Pancreas (tissue), 10 donors: ENCODE measurements at places on chromosomes 5 and 9. TPM values are rescaled to one million over a fixed set of nuclear protein-coding genes. Genes with fewer than 3 reads are reported as not detected.

DNA sequence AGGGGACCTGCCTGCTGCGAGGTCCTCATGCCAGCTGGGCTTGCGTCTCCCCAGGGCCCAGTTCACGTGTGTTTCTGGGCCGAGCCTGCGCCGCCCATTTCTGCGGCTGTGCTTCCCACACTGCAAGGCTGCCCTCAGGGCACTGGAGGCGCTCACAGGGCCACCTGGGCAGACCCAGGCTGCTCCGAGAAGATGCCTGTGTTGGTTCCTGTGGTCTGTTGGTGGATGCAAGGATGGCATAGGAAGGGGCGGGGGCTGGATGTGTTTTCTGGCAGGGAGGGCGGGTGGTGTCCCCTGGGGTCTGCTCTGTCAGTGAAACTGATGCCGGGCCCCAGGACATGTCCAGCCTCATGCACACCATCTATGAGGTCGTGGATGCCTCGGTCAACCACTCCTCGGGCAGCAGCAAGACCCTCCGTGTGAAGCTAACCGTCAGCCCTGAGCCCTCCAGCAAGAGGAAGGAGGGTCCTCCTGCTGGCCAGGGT, 25.9 kb downstream of the NKD2 start:
- no peak for DNase-seq

- DNase-seq: no peak
Observed at GRCh38 chr9:132905726-132906125, 27.0 kb downstream of the SPACA9 start.

GRCh38 chr9:10265153-10265631, 347.6 kb downstream of the PTPRD start:
- no peak for DNase-seq

DNA sequence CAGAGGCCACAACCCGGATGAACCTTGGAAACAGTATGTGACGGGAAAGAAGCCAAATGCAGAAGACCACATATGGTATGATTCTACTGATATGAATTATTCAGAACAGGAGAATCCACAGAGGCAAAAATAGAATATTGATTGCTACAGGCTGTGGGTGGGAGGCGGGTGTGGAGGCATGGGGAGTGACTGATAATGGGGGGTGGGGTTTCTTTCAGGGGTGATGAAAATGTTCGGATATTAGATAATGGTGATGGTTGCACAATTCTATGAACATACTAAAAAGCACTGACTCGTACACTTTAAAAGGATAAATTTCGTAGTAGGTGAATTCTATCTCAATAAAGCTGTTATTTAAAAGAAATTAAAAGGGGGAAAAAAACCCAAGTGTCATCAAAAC, 10.7 kb downstream of the IL4 start:
- no peak for DNase-seq

DNA sequence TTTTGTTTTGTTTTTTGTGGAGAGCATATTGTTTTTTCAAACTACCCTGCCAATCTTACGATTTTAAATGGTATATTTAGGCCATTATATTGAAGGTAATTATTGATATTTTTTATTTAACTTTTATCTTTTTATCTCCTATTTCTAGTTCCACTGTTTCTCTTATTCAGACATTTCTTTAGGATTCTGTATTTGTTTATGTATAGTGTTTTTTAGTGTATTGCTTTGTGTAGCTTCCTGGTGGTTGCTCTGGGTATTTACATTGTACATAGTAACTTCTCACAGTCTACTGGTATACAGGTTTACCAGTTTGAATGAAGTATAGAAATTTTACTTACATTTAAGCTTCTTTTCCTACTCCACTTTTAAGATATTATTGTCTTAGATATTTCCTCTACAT, 63.2 kb downstream of the ERCC6L2 start:
- DNase-seq: no peak

DNA sequence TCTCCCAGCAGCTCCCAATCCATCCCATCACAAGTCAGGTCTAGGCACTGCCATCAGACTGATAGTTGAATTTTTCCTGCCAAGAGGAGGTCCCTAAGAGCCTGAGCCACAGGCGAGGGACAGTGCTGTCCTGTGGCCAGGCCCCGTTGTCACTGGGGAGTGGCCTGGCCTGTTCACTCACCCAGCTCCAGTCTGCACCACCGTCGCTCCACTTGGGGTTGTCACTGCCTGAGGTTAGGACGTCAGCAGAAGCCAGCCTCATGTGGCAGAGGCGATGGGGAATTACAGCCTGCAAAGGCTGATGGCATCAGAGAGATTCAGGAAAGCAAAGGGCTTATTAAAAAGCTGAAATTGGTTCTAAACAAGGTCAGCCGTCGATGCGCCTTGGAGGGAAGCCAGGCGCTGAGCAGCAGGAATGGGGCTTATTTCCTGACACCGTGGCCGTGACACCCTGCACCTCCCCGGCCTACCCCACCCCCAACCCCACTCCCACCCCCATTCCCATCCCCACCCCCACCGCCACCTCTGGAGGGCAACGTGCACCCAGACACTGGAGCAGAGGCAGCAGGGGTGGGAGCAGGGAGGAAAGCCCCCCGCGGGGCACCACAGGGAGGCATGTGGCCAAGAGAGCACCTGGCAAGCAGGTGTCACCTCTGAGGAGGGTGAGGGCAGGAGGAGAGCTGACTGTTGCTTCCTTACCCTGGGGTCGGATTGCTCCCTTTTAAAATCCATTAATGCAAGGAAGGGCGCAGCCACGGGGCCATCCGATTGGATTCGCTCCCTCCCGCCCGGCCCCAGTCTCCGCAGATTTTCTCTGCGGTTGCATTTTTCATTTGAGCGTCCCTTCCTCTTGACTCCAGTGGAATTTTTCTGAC, 3.1 kb upstream of the DBH start:
- no peak for DNase-seq

- no peak for DNase-seq
Observed at GRCh38 chr5:167339205-167339604, 952.2 kb upstream of the WWC1 start.

DNA sequence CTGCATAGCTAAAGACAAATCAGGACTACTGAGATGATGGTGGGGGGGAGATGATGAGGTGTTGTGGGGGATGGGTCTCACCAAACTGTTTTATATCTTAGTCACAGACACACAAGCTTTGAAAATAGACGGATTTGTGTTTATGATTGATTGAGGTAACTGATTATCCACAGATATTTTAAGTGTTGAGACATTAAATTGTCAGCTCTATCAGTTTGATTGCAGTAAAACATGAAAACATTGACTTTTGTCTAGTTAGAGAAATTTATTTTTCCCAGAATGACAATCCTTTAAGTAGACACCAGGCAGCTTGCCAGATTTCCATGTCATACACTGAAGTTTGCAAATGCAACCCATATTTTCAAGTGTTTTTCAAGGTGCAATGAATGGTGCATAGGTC, 149.8 kb downstream of the NR2F1-AS1 start:
- no peak for DNase-seq

The CDC20B gene
- not detected for total RNA-seq

The ALDOB gene
- total RNA-seq: 253 TPM
